GOT3 (cell line): ENCODE measurements at places on chromosomes 1 and 21.

- DNase-seq, result no peak
Measured at GRCh38 chr1:9476790-9477463, 62.3 kb upstream of the SLC25A33 start.

DNA sequence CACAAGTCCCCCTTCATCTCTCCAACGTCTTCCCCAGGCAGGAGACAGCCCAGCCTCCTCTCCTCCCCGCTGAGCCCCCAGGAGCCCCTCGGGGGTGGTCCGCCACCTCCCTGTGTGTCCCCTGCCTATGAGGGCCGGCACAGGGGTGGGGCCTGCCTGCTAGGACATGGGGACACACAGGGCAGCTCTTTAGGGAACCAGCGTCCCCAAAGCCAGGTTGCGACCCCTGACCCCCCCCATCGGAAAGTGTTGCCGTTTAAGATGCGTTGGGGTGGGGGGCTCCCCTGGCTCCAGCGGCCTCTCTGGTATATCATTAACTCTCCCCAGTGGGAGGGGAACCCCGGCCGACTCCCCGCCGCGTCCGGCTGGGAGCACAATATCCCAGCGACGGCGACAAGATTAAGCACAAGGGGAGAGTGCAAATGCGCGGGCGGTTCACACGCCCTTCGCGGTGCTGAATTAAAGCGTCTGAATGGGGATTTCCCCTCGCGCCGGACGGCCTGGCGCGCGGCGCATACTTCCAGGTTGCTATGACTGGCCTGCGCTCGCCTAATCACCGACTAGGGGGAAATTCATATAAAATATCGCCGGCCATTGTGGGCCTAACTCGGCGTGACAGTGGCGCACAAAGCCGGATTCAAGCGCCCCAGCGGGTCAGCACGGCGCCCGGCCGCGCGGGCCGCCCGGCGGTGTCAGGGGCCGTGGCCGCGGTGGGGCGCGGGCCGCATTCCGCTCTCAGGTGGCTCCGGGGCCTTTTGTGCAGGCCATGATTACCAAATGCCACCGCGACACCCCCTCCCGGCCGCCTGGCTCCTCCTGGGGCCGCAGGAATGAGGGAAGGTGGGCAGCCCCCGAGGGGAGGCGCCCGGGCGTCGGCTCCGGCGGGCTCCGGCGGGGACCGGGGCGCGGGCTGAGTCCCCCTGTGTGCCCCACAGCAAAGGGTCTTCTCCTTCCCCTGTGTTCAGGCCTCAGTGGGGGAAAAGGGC lies 30.9 kb downstream of the WNT3A start:
- no peak for DNase-seq

DNA sequence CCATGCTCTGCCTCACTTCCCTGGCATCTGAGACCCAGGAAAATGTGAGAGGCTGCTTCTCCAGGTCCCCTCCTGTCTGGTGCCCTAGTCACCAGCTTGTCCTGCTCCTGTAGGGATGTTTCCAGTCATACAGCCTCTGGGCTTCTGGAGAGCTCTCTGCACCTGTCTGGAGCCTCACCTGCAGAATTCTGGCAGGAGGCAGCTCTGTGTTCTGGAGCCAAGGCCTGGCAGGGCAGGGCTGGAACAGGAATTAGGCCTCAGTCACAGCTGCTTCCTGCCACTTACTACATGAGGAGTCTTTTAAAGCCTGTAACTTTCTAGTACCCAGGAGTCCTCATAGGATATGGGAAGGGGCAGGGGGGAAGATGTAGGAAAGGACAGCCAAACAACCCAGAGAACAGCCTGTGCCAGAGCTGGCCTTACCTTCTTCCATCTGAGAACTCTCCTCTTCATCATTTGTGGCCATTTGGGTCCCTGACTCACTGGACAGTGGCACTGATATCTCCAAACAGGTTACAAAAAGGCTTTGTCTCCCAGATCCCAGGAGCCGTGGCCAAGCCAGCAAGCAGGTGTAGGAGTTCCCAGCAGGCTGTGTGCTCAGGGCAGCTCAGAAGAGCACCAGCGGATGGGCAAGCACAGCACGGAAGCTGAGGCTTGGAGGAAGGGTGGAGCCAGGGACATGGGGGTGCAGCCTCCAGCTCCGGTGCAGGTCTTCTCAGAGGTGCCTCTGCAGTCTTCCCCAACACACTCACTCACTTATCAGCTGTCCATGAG lies 31.4 kb upstream of the ARTN start:
- no peak for DNase-seq

DNA sequence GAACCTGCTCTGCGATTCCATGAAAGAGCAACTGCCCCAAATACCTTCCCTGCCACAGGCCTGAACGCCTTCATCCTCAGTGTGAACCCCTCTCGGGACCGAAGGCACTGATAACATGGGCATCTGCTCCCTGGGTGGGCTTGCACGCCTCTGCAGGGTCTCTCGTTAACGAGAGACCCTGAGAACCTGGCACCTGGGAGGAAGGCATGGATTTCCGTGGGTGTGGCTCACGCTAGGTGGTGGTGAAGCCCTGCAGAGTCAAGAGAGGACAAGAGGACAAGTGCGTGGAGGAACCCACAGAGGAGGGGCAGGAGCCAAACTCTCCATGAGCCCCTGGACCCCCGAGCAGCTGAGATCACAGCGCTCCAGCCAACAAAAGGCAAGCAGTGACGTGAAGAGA lies 26.8 kb upstream of the COL6A2 start:
- DNase-seq, result no peak

DNA sequence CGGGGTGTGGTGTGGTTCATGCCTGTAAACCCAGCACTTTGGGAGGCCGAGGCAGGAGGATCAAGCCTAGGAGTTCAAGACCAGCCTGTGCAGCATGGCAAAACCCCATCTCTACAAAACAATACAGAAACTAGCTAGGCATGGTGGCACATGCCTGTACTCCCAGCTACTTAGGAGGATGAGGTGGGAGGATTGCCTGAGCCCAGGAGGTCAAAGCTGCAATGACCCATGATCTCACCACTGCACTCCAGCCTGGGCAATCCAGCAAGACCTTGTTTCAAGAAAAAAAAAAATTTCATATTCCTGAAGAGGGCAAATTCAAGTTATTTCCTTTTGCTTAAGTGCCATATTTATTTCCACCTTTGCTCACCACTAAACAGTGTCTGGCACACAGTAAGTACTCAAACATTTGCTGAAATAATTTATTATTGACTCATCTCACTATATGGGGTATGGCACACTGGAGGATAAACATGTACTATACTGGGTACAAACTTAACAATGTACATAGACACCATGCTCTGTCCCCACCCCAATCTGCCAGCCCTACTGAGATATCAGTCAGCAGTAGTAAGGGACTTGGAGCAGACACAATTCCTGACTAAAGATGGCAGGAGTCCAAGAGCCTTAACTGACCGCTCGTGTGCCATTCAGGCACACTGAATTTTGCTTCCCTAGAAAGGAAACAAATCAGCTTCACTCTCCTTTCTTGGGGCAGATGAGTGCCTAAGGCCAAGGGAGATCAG lies 15.5 kb downstream of the MEAF6 start:
- DNase-seq, result no peak

DNA sequence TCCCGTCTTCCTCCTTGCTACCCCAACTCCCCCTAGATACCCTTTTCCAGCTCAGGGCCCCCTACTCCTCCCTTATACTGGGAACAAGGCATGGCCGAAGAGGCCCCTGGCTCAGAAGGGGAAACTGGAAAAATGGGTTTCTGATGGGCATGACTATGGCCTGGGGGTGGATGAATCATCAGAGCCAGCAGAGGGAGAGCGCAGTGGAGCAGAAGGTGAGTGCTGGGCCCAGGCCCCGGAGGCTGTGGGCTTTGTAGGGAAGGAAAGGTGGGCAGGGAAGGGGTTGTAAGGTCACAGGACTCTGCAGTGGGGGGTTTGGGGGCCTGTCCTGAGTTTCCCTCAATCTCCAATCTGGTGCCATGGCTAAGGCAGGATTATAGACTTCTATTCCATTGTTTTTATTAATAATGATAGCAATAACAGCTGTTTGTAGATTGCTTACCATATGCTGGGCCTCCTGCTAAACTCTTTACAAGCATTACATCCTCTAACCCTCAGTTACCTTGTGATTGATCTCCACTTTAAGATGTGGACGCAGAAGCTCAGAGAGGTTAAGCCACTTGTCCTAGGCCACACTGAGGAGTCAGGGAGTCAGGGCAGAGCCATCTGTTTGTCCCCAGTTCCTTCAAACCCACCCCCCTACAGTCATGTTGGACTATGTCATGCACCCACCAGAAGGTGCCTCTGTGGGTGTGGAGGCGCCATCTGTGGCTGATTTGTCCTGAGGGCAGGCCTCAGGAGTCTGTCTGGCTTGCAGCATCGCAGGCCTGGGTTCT lies 36.2 kb upstream of the ZNF362 start:
- DNase-seq, result no peak

- DNase-seq, result no peak
Measured at GRCh38 chr1:240967070-240967724, 355.2 kb upstream of the GREM2 start.
